SW480 (cell line): ENCODE measurements at places on chromosomes 16 and 17.

DNA sequence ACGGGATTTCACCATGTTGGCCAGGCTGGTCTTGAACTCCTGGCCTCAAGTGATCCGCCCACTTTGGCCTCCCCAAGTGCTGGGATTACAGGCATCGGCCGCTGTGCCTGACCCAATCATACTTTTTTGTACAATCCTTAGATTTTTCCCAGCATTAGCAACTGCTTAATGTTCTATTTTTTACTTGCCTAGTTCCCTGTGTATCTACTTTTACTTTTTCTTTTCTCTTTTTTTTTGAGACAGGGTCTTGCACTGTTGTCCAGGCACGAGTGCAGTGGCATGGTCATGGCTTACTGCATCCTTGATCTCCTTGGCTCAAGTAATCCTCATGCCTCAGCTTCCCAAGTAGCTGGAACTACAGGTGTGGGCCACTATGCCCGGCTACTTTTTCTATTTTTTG lies 9.5 kb downstream of the GRB2 start:
- DNase-seq = no peak

GRCh38 chr17:65554553-65555223 lies 6.8 kb downstream of the AXIN2 start:
- DNase-seq = no peak

DNA sequence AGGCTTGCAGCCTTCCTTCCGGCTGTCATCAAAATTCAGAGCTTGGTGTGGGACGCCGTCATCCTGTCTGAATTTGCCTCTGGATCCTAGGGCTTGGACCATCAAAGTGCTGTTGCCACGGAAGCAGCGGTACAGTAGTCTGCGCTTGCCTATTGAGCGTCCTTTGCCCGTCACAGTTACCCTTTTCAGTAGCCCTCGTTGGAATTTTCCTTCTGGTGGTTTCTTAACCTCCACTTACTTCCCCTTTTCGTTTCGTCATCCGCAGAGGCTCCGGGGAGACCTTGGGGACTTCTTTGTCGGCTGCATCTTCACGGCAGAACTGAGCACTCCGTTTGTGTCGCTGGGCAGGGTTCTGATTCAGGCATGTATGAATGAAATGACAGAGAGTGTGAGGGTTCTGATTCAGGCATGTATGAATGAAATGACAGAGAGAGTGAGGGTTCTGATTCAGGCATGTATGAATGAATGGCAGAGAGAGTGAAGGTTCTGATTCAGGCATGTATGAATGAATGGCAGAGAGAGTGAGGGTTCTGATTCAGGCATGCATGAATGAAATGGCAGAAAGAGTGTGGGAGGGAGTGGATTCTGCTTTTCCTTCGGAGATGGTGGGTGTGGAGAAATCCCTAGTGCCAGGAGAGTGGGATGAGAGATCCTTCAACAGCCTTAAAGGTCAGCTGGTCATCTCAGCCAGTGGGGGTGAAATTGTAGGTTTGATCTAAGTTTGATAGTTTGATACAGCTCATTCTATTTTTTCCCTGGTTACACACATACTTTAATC lies 8.0 kb downstream of the TLCD3A start:
- no peak for DNase-seq

- DNase-seq = no peak
These were observed 1.2 kb downstream of the CNTNAP1 start for GRCh38 chr17:42683407-42684034.

DNA sequence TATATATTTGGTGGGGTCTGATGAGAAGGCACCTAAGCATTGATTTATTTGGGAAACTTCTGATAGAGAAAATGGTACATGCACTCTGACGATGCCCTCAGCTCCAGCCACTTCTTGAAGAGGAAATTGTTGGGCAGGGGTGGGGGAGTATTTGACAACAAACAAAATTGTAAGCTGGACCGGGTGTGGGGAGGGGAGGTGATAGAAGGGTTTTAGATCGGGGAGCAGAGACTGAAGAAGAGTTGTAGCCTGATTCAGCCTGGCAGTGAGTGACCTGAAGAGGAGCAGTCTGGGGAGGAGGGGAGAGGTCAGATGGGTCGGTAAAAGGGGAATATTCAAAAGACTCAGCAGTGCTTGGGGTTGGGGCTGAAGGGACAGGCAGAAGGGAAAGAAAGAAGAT lies 2284.7 kb downstream of the TP53TG3F start:
- no peak for DNase-seq

DNA sequence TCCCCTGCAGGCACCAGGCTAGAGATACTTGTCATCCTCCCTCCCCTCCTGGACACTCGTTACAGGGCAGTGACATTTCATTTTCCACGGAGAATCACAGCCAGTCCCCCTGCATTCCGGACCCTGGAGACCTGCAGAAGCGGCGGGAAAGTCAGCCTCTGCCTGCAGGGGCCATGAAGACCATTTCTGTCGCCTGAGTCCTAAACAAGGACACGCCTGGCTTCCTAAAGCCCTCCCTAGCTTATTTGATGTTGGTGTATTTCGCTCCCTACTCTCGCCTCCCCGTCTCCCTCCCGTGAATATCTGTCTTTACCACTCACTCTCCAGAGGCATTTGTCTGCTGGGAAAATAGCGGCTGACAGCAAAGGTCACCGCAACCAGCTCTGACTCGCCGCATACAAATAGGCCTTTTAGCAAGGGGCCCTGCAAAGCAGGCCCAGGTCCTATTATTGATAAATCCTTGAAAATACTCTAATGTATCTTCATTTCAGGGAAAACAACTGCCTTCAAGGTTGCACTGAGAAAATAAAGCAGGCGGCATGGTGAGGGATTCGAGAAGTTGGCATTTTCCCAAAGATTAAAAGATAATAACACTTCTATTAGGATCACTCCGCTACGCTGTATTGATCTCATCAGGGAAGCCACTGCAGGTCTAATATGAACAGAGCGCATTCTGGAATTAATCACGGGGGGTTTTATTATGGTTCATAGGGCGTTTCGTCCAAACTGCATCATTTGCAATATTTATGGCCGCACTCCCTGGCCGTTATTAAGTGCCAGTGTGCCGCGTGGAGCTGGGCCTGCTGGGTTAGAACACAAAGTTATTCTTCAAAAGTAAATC lies 447.1 kb upstream of the CDH5 start:
- DNase-seq = no peak

- DNase-seq = no peak
These were observed 16.3 kb downstream of the CYB561 start for GRCh38 chr17:63429766-63430165.

GRCh38 chr16:85983606-85984230 lies 84.8 kb downstream of the IRF8 start:
- no peak for DNase-seq

- no peak for DNase-seq
These were observed 182.3 kb downstream of the AATF start for GRCh38 chr17:37130984-37131446.

DNA sequence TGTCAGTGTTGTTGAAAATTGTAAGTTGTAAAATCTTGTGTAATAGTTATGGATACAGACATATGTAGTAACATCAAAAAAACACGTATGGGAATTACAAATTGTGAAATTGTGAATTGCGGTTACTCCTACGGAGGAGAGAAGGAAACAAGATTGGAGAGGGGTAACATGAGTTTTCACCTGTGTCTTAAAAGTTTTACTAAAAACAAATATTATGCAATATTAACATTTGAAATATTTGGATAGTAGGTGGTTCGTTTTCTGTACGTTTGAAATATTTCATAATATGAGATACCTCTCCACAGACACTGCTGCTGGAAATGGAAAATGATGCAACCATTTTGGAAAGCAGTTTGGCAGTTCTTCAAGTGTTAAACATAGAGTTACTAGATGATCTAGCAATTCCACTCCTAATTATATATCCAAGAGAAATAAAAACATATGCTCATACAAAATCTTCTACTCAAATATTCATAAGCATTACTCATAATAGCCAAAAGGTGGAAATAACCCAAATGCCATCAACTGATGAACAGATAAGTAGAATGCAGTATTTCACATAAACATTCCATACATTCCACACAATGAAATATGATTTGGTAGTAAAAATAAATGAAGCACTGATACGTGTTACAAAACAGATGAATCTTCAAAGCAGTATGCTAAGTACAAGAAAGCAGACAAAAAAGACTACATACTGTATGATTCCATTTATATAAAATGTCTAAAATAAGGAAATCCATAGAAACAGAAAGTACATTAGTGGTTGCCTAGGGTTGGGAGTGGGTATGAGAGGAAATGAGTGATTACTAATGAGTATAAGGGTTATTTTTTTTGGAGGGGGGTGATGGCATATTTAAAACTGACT lies 40.7 kb upstream of the ABCA10 start:
- no peak for DNase-seq
